Fibroblast of skin of left quadriceps (primary cell): ENCODE measurements at places on chromosomes 2 and 18.

DNA sequence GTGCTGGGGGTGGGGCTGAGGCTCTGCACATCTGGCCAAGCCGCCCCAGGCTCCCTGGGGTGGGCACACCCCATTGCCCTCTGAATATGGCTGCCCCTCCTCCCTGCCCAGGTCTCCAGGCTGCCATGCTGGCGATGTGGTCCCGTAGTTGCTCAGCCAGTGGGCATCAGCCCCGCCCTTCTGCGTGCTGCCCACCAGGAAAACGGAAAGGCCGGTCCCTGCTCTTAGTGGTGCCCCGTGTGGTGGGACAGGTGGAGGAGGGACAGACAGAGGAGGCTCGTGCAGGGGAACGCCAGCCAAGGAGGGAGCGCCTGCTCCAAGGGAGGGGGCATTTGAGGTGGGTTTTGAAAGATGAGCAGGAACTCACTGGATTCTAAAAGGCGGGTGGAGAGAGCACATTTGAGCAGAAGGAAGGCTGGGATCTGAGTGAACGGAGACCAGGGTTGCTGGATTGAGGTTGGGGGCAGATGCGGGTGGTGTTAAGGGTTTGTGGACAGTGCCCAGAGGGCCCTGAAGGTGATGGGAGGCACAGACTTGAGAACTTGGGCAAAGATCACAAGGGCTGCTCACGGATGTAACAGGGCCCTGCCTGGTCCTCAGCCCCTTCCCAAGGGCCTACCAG lies 6.7 kb upstream of the B3GNT7 start:
- no peak for DNase-seq

GRCh38 chr2:45930396-45930792 lies 278.9 kb downstream of the PRKCE start:
- DNase-seq = no peak

DNA sequence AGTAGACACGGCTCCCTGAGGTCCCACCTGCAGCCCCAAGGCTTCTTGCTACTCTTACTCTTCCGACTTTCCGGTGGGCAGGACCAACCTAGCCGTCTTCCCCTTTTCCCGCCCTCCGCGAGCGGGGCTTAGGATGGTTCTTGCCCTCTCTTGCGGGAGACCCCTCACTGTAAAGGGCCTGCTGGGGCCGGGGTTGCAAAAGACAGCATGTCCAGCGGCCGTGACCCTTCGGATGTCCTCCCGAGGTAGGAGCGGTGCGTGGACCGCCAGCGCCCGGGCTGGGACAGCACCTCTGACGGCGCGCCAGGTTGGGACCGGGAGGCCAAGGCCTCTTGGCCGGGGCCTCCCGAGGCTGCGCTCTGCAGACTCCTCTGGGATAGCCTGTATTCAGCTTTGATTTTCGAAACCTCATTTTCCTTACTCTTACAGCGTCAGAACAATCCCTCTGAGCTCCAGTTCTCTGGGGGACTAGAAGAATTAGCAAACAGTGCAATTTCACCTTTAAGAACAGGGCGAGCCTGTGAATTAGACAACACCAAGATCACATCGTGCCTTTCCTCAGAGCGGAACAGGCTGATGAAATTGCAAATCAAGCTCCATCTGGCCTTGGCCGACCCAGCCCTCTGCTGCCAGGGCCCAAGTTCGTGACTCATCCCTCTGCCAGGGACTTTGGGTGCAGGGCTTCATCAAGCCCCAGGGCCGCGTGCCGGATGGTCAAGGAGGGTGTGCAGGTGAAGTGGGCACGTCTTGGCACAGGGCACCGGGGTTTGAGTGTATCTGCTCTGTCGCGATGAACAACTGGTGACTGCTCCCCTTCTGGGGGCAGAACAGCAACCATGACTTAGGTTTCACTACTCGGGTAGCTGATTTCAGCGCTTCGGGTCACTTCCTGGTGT lies 777 bp downstream of the MOCOS start:
- DNase-seq = no peak

DNA sequence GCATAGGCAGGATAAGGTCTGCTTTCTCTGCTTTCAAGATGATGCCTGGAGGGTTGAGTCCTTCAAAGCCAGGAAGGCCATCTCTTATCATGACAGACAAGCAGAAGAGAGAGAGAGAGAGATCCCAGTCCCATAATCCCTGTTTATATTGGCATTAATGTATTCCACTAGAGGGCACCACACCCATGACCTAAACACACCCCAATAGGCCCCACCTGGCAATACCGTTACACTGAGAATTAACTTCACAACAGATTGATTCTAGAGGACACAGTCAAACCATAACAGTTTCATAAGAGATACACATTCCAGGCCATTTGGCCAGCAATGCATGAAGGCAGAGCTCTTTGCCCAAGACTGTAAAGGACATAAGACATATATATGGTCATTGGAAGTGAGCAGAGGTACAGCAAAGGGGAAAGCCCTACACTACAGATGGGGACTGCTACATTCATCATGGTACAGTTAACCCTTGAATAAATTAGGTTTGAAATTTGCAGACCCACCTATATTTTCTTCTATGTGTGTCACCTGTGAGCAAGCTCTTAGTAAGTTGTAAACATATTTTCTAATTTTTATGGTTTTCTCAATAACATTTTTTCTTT lies 1516.1 kb downstream of the RPIA start:
- no peak for DNase-seq

DNA sequence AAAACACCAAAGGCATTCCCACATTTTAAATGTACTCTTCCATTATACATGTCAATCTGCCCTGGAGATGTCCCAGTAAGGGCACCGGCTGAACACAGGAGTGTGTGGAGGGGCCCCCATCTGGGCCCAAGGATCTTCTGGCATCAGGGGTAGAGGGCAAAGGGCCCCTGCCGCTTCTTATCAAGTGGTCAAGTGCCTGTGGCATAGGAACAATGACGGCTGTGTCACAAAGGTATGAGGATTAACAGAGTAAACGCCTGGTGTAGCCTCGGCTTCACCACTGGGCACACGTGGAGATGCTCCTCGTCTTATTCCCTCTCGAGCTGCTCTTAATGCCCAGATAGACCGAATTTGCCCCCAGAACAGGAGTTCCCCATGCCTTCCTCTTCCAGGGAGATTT lies 169.7 kb upstream of the GLI2 start:
- no peak for DNase-seq

DNA sequence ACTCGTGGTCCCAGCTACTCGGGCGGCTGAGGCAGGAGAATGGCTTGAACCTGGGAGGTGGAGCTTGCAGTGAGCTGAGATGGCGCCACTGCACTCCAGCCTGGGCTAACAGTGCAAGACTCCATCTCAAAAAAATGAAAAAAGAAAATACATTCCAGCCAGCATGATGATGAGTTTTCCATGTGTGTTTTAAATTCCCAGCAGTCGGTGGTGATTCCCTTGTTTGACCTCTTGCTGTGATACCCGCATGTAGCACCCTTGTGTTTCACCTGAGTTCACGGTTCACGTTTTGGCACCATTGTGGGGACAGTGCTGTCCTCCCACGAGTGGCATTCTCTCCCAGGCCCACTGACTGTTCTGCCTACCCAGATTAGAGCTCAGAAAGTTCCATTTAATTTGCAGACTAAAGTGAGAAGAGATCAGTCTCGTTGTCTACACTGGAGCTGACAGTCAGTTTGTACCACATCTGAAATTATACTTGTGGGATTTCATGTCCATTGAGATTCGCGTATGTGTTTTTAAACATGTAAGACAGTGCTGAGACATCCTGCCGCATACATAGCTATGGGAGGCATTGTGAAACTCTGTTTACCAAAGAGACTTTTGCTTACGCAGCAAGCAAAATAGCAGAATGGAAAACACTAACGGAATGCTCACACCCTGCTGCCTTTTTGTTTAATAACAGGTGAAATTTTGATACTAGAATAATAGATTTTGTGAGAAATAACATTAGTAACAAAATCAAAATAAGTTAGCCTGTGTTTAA lies 157.1 kb downstream of the GBX2 start:
- no peak for DNase-seq
